WTC11 (cell line): ENCODE measurements at places on chromosomes 6 and 20. TPM values are rescaled to one million over a fixed set of nuclear protein-coding genes. Genes with fewer than 3 reads are reported as not detected.

GRCh38 chr6:74671558-74672025, 534.3 kb downstream of the COL12A1 start:
- H3K36me3 ChIP-seq, result no peaks in the 10 kb centered on the region
- no peak overlapping the region for H3K27ac ChIP-seq
- H3K4me1 ChIP-seq, result no peaks in the 10 kb centered on the region
- no peaks in the 10 kb centered on the region for H3K27me3 ChIP-seq

GRCh38 chr6:166826264-166826663, 130.1 kb downstream of the RNASET2 start:
- peak overlapping the region; percentile 54; the same call in 1 of the 2 replicates for H3K27ac ChIP-seq
- no peak for DNase-seq
- H3K36me3 ChIP-seq, result no peaks in the 10 kb centered on the region
- no peaks in the 10 kb centered on the region for H3K27me3 ChIP-seq
- H3K4me1 ChIP-seq, result no peaks in the 10 kb centered on the region
- no peak overlapping the region for H3K4me3 ChIP-seq

GRCh38 chr6:15628499-15629131, 34.2 kb downstream of the DTNBP1 start:
- no peaks in the 10 kb centered on the region for H3K4me1 ChIP-seq
- no peak overlapping the region for H3K4me3 ChIP-seq
- no peak for DNase-seq
- H3K36me3 ChIP-seq, result no peaks in the 10 kb centered on the region
- no peaks in the 10 kb centered on the region for H3K27me3 ChIP-seq

FNDC1 gene
- 0.23 to 0.44 TPM (median 0.34 TPM) in 3 replicates for total RNA-seq

- H3K27ac ChIP-seq, result no peak overlapping the region
- no peak overlapping the region for H3K4me3 ChIP-seq
- DNase-seq, result no peak
- H3K27me3 ChIP-seq, result no peaks in the 10 kb centered on the region
- H3K36me3 ChIP-seq, result peaks cover 7% of the 10 kb centered on the region
These were observed 52.0 kb upstream of the FANCE start for GRCh38 chr6:35400111-35400510.

GRCh38 chr20:52060794-52061714, 130.5 kb downstream of the ZFP64 start:
- peaks cover 11% of the 10 kb centered on the region for H3K36me3 ChIP-seq
- no peaks in the 10 kb centered on the region; the same call in 1 of the 2 replicates for H3K27me3 ChIP-seq
- H3K4me1 ChIP-seq, result peaks cover 10% of the 10 kb centered on the region
- H3K27ac ChIP-seq, result peak overlapping the region; percentile 58
- DNase-seq, result peak; percentile 45

GRCh38 chr20:39299783-39300182, 337.6 kb downstream of the DHX35 start:
- no peak for DNase-seq
- no peak overlapping the region for H3K4me3 ChIP-seq
- H3K27me3 ChIP-seq, result no peaks in the 10 kb centered on the region

GRCh38 chr20:3101251-3101650, 16.7 kb upstream of the AVP start:
- no peaks in the 10 kb centered on the region for H3K36me3 ChIP-seq
- DNase-seq, result no peak
- no peak overlapping the region for H3K27ac ChIP-seq
- H3K4me1 ChIP-seq, result peaks cover 5% of the 10 kb centered on the region; the same call in 1 of the 2 replicates
- no peak overlapping the region for H3K4me3 ChIP-seq

GRCh38 chr6:7035837-7036249, 71.9 kb upstream of the RREB1 start:
- H3K27ac ChIP-seq, result no peak overlapping the region
- no peak for DNase-seq
- H3K4me3 ChIP-seq, result no peak overlapping the region
- no peaks in the 10 kb centered on the region for H3K36me3 ChIP-seq
- H3K4me1 ChIP-seq, result no peaks in the 10 kb centered on the region

CTAGE9 gene
- total RNA-seq, result 0.09 TPM in 1 of 3 replicates, not detected in the others

GRCh38 chr6:12291839-12292604, 1.9 kb downstream of the EDN1 start:
- H3K4me1 ChIP-seq, result peaks cover 58% of the 10 kb centered on the region
- peak; percentile 36 for DNase-seq
- H3K4me3 ChIP-seq, result peak overlapping the region; percentile 60
- peaks cover 26% of the 10 kb centered on the region for H3K27me3 ChIP-seq

DNA sequence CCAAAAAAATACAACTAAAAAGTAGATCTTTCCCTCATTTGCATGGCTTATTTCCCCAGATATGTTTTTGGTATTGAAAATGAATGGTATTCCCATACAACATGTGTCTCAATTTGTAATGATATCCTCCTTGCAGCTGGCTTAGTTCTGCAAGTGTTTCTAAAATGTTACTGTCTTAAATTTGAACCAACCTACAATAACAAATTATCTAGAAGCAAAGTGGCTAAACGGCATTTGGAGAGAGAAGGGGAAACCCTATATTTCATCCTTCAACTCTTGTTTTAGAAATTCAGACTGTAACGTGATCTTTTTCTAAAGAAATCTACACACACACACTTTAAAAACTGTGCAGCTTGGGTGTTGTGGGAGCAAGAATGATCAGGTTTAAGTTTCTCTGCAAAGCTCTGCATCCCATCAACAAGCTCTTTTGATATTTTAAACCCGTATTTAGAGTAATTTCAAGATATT, 153.0 kb downstream of the SOBP start:
- no peaks in the 10 kb centered on the region for H3K27me3 ChIP-seq
- no peaks in the 10 kb centered on the region for H3K36me3 ChIP-seq
- DNase-seq, result no peak

NELFCD gene
- 53.0 to 66.9 TPM (median 57.6 TPM) in 3 replicates for total RNA-seq

DNA sequence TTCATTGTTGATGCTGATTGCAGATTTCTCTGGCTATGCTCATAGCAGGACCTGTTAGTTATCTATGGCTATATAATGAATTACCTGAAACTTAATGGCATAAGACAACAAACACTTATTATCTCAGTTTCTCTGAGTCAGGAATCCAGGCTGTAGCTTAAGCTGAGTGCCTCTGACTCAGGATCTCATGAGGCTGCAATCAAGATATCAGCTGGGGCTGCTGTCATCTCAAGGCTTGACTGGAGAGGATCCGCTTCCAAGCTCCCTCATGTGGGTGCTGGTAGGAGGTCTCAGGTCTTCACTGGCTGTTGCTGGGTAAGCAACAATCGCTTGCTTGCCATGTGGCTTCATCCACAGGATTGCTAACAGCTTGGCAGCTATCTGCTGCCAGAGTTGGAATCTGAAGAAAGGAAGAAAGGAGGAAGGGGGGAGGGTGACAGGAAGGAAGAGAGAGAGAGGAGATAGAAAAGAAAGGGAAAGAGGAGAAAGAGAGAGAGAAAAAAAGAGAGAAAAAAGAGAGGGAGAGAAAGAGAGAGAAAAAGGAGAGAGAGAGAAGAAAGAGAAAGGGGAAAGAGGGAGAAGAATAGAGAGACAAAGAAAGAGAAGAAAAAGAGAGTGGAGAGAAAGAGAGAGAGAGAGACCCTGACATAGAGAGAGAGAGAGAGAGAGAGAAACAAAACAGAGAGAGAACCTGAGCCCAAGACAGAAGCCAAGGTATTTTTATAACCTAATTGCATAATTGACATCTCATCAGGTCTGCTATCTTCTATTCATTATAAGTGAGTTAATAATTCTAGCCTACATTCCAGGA, 579.0 kb upstream of the BTBD3 start:
- peaks cover 25% of the 10 kb centered on the region for H3K4me1 ChIP-seq
- no peak for DNase-seq
- H3K36me3 ChIP-seq, result no peaks in the 10 kb centered on the region

DNA sequence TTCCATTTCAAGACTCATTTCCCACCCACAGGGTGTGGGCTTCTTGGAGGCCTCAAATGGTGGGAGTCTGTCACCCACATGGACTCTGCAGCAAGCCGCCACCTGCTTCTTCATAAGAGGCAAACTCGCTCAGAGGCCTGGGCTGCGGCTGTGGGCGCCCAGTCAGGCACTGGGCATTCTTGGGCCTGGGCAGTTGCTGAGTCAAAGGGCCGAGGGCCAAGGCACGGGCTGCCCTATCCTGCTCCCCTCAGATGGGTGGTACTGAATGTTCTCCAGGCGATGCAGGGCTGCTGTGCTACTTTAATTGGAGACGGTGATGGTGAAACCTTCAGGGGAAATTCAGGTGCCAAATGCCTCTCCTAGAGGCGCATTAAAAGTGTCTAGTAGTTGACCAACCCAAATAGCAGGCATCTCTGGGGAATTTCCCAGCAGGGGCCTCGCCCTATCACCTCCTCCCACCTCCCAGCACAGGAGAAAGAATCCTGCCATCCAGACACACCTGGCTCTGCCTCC, 57.9 kb downstream of the MAFB start:
- H3K27me3 ChIP-seq, result peaks cover 4% of the 10 kb centered on the region
- H3K36me3 ChIP-seq, result peaks cover 3% of the 10 kb centered on the region; the same call in 1 of the 2 replicates
- H3K4me1 ChIP-seq, result peaks cover 16% of the 10 kb centered on the region
- DNase-seq, result no peak
- no peak overlapping the region for H3K4me3 ChIP-seq
- no peak overlapping the region for H3K27ac ChIP-seq

DNA sequence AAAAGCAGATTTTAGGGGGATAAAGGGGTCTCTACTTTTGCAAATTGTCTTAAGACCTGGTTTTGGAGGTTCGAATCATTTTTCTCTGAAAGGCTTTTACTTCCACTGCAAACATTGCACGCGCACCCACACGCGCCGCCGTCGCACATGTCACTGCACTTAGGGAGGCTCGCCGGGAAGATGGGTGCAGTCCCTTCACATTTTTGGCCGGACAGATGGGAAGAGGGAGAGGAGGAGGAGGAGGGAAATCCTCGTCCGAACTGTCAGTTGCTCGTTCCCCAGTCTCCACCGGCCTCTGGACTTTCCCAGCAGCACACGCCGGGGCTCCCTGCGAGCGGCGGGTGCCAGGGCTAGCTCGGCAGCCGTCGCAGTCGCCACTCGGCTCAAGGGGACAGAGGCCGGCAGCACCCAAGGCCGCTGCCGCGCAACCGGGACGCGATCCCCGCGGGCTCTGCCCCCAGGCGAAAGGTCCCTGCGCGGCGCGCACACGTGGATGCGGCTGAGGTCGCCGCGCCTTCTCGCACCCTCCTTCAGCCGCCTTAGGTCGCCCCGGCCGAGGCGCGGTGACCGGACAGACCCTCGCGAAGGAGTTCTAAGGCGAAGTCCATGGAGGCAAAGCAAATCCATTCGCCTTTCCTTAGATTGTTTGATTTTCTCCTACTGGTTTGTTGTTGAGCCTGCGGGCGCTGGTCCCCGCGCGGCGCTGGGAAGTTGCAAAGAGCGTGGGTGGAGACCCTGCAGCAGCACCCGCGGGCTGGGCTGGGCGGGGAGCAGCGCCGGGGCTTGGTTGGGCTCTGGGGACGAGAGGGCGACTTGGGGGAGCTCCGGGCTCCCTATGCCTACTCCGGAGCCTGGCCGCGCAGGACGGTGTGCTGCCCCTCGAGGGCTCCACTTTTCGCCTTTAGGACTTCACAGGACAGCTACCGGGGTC, 1.2 kb downstream of the MYB start:
- H3K27me3 ChIP-seq, result peaks cover 42% of the 10 kb centered on the region
- no peak overlapping the region for H3K27ac ChIP-seq
- peaks cover 18% of the 10 kb centered on the region for H3K4me1 ChIP-seq

PXMP4 gene
- 3.3 to 6.0 TPM (median 5.8 TPM) in 3 replicates for total RNA-seq

DNA sequence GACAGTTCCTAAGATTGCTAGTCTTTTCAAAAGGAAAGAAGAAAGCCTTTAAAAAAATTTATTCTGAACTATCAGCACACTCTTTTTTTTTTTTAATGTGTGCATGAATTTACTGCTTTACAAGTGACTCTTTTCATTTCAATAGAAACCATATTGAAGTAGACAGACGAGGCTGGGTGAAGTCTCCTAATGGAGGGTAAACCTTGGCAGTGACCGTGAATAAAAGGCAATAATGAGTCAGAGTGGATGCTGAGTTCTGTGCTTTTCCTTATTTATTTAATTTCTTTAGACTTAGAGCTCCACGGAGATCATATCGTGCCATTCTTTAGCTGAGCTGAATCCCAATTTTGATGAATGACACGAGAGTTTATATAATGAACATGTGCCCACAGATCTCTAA, 196.9 kb downstream of the PRL start:
- no peak overlapping the region for H3K4me3 ChIP-seq
- peaks cover 9% of the 10 kb centered on the region for H3K4me1 ChIP-seq
- no peaks in the 10 kb centered on the region for H3K27me3 ChIP-seq
- no peaks in the 10 kb centered on the region for H3K36me3 ChIP-seq

DNA sequence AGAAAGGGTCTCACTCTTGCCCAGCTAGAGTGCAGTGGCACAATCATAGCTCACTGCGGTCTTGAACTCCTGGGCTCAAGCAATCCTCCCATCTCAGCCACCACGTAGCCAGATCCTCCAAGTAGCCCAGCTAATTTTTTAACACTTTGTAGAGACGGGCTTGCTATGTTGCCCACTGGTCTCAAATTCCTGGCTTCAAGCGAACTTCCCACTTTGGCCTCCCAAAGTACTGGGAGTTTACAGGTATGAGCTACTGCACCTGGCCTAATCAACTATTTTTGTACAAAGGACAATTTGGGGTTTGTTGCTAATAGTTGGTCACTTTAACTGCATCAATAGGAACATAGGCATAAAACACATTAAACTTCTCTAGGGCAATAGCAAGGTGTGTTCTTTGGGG, 29.9 kb upstream of the SYNCRIP start:
- H3K4me3 ChIP-seq, result no peak overlapping the region
- peaks cover 47% of the 10 kb centered on the region for H3K36me3 ChIP-seq
- H3K4me1 ChIP-seq, result peaks cover 73% of the 10 kb centered on the region

GRCh38 chr6:13863699-13864155, 49.4 kb upstream of the MCUR1 start:
- H3K27me3 ChIP-seq, result peaks cover 21% of the 10 kb centered on the region
- H3K4me1 ChIP-seq, result no peaks in the 10 kb centered on the region; the same call in 1 of the 2 replicates
- no peak overlapping the region for H3K27ac ChIP-seq
- no peak for DNase-seq
- H3K4me3 ChIP-seq, result no peak overlapping the region

DNA sequence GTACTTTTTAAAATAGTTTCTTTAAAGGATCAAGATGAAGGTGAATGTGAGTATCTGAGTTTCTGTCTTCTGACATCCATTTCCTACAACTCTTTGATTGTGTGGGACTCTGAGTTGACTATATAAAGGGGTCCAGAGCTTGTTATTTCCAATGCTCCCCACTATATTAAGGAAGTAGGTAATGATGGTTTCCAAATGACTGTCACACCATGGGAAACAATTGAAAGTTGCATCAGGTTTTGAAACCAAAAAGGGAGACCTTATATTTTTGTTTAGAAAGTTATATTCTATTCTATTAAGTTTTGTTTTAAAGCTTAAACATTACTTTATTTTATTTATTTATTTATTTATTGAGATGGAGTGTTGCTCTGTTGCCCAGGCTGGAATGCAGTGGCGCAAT, 11.2 kb downstream of the CASS4 start:
- no peak overlapping the region for H3K27ac ChIP-seq
- peaks cover 9% of the 10 kb centered on the region for H3K4me1 ChIP-seq
- H3K4me3 ChIP-seq, result no peak overlapping the region
- no peaks in the 10 kb centered on the region for H3K36me3 ChIP-seq

- no peaks in the 10 kb centered on the region for H3K4me1 ChIP-seq
- no peak overlapping the region for H3K27ac ChIP-seq
- H3K27me3 ChIP-seq, result no peaks in the 10 kb centered on the region
- no peaks in the 10 kb centered on the region for H3K36me3 ChIP-seq
- no peak overlapping the region for H3K4me3 ChIP-seq
These were observed 284.1 kb upstream of the PLN start for GRCh38 chr6:118263921-118264486.
